ENCODE measurements at places on chromosomes 12 and 14.

DNA sequence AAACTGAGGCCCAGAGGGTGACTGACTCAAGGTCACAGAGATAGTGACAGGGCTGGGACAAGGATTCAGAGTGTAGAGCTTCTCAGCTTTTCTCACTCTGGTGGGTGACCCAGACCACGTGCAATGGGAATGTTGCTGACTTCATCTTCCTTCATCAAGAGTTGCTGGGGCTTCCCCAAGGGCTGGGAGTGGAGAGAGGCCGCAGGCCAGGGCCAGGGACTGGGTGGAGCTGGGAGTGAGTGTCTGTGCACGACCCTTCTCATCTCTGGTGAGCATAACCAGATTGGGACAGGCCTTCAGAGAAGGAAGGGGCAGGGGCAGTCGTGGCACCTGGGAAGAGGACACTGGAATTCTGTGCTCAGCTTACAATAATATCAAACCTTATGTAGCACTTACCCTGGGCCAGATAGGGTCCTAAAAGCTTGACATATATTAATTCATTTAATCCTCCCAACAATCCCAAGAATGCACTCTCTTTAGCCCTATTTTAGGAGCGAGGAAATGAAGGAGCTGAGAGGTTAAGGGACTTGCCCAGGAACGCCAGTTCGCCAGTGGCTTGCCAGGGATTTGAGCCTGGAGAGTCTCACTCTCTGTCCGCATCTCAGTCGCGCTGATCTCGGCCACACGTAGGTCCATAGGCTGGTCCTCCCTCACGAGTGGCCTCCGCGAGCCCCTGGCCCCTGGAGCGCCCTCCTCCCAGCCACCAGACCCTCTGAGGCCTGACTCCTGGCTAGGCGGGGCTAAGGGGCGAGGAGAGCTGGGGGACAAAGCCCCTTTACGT is 15.8 kb downstream of the KRT18 start:
- DNase-seq = no peak

DNA sequence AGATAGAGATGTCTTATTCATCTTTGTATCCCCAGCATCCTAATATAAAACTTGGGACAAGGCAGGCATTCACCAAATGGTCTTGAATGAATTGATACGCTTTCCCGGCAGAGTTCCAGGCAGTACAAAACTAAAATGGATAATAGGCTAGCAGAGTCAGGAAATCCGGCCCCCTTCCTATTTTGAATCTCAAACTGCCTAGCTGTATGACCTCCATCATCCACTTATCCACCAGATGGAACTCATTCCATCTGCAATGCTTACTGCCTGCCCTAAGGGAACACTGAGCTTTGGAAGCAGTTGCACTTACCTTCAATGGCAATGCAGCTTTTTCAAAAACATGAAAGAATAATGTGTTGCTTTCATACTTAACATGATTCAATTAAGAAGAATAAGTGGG is 43.4 kb downstream of the BDKRB1 start:
- no peak for DNase-seq

DNA sequence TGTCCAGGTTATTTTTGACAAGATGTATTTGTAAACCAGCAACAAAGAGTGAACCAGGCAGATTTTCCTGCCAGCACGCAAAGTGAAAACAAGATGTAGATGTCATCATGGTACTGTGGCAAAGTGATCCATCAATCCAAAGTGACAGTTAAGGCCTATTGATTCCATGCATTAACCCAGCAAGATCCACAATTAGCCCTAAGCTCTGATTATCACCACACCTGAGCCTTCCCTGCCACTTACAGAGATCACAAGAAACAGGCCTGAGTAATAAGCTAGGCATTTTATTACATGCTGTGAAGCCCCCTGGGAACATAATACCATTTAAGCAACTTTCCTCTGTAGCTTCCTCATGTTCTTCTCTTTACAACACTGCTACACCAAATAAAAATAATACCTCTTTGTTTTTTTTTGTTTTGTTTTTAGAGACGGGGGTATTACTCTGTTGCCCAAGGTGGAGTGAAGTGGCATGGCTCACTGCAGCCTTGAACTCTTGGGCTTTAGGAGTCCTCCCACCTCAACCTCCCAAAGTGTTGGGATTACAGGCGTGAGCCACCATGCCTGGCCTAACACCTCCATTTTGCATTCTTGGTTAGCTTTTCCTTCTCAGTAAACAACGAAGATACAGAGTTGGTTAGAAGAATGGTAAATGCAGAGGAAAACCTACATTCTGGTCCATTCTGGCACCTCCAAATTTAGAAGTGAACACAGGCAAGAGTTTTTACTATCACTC is 85.5 kb downstream of the STON2 start:
- no peak for DNase-seq

GRCh38 chr14:95525999-95526398 is 8.9 kb upstream of the GLRX5 start:
- DNase-seq = no peak

DNA sequence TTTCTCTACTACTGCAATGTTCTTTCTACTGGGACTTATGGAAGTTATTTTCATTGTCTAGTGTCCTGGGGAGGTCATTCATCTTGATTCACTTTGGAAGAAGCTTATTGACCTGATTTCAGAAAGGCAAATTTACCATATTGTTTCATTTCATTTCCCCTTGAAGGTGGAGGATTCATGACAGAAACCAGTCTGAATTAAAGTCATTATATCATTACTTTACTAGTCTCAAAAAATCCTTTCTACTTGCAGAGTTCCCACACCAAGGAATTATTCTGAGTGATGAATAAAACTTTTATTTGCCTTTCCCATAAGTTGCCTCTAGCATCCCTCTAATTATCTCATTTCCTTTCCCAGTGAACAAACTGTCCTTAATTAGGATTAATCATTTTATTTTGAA is 163.8 kb downstream of the RASSF9 start:
- no peak for DNase-seq

- DNase-seq = no peak
These were observed 221.5 kb downstream of the PDZRN4 start for GRCh38 chr12:41409628-41410027.

GRCh38 chr14:76261371-76261811 is 109.7 kb downstream of the GPATCH2L start:
- no peak for DNase-seq

DNA sequence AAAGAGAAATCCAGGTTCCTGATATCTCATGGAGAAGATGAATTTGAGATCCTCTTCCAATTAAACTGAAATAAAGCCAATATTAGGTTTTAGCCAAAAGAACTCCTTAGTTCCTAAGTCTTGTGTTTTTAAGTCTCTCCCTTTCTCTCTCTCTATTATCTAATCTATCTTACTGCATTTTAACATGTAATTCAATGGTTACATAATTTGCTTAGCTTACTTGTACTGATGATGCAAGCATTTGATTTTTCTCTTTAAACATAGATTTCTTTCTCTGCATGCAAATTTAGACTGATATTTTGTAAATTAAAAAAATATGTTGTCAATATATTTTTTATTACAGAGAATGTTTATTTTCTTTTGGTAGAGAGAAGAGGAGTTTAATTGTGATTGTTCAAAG is 78.2 kb downstream of the MIPOL1 start:
- DNase-seq = no peak

DNA sequence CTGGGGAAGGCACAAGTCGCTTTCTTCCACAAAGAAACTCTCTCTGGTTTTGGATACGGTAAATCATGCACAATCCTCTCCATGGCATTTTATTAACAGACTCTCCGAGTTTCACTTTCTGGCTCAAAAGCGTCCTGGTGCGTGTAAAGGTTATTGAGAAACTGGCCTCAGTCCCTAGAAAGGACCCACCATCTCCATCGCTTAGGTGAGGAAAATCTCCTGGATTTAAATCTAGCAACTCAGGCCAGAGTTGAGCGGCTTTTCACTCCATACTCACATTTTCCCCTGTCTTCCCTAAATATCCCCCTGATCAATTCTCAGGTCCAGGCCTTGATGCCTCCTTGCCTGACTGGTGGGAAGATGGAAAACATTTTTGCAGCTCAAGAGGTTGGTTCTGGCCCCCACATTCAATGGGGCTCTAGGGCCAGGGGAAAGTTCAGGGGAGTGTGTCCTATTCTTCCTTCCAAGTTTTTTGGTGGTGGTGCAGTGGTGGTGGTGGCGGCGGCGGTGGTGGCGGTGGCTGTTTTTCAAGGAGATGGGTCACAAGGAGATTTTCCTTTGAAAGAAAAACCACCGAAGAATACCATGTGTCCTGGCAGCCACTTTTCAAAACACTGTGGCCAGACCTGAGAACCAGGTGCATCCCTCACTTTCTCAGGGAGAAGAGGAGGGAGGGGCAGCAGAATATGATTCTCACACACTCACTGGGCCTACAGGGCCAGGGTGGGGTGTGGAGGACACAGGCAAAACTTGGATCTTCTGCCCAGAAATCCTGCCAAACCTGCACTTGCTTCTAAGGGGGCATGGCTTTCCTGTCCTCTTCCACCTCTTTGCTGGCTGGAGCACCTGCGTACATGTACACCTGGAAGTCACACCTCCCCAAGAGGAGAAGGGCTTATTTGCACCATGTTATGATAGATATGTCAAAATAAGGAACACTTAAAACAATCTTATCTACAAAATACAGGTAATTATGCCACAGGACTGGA is 46.7 kb upstream of the PNMA1 start:
- DNase-seq = no peak

DNA sequence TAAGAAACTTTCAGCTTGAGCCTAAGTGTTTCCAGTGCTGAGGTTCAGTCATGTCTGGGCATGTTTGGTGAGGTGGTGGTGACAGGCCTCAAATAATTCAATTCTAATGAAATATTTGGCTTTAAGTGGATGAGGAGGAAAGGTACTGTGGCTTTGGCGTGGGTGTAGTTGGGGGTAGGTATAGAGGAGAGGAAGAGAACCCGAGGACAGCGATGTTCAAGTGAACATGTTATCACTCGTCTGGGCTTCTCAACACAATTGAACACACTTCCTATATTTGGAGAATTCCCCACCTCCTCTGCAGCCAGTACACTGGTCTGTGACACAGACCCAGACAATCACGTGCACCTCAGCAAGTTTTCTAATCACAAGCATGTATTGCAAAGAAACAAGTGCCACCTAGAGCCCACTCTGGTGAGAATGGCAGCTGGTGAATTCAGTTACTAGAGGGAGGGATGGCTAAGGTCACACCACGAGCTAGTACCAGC is 53.0 kb downstream of the IFNG-AS1 start:
- DNase-seq = no peak

DNA sequence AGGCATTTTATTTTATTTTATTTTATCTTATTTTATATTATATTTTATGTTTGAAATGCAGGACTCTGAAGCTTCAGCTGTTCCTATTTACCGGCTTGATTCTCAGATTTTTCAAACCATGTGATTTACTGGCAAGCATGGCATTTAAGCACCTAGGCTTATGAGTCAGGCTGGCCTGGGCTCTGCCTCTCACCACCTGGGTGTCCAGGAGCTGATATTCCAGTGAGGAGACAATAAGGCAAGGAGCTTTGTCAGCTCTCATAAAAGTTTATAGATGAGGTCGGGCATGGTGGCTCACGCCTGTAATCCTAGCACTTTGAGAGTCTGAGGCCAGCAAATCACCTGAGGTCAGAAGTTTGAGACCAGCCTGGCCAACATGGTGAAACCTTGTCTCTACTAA is 2.1 kb downstream of the DAO start:
- DNase-seq = no peak

DNA sequence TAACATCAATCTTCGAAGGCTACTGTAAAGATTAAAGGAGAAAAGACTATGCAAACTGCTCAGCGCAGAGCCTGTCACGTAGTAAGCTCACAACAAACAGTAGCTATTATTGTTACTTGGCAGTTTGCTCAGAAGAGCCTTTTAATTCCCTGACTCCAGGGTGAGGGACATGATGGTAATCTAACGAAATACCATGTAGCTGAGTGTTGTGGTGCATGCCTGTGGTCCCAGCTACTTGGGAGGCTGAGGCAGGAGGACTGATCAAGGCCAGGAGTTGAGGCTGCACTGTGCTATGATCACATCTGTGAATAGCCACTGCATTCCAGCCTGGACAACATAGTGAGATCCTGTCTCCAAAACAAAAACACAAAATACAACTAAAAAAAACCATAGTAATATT is 22.8 kb downstream of the HEBP1 start:
- DNase-seq = no peak

- DNase-seq = no peak
These were observed 78.0 kb upstream of the MDM1 start for GRCh38 chr12:68410018-68410660.

- DNase-seq = no peak
These were observed 100.7 kb downstream of the SCARB1 start for GRCh38 chr12:124762791-124763593.

DNA sequence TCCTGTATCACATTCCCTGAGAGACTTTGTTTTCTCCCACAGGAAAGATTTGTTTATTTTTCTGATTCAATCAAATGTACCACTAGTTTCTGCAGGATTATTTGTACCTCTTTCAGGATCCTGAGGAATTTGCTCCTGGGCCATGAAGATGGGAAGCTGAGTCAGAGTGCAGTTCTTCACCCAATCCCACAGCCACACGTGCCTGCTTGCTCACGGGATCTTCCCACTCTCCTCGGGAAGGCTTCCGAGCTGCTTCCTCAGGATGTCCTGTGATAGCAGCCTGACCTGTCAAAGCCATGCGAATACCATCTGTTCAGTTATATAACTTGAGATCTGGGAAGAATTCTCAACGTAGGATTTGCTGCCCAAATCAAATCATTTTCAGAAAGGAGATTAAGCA is 41.8 kb upstream of the HIF1A start:
- DNase-seq = no peak

- DNase-seq = no peak
These were observed 46.8 kb upstream of the GPATCH2L start for GRCh38 chr14:76104802-76105355.

DNA sequence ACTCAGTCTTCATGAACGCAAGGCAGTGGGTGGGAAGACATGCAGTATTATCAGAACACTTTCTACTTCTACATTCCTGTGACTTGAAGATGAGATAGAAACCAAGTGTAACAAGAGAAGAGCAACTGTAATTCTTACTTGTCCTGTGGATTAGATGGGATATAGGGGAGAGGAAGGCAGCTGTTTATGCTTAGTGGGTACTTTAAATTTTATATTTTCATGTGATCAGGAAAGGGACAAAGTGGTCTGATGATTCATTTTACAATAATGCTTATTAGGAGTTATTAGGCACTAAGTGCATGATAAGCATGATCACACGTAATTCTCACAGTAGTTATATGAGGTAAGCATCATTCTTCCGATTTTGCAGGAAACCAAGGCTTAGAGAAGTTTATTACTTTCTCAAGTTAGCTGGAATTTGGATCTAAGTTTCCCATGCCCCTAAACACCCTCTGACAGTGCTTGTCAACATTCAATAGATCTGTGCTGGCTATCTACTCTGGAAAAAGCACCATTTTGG is 52.7 kb downstream of the PTGER2 start:
- DNase-seq = no peak

All from AG09319 (cell line).